ENCODE measurements at places on chromosomes 5 and 9.

GRCh38 chr5:14382640-14383039 is 199.0 kb upstream of the OTULINL start:
- DNase-seq = no peak

- no peak for DNase-seq
Observed at GRCh38 chr5:52983731-52984636, 5.2 kb upstream of the ITGA2 start.

DNA sequence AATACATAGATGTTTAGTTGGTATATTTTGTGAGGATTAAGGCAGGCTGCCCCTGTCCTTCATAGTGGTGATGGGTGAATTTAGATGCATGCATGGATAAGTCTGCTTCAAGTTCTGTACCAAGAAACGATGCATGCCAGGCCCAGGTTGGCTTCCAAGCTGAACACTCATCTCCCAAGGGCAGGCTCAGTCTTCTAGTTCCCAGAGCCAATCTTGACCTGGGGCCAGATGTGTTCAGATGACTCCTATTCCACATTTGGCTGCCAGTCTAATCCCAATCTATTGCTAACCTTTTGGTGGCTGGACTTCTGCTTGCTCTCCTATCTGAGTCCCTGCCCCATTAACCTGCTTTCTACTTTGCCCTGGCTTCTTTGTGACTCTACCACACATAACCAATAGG is 18.5 kb upstream of the SNAPC3 start:
- no peak for DNase-seq

GRCh38 chr5:175642998-175643397 is 14.9 kb upstream of the HRH2 start:
- DNase-seq = no peak

- no peak for DNase-seq
Observed at GRCh38 chr5:72388646-72389045, 68.5 kb downstream of the PTCD2 start.

- no peak for DNase-seq
Observed at GRCh38 chr5:17189381-17190036, 27.9 kb upstream of the BASP1 start.

- no peak for DNase-seq
Observed at GRCh38 chr9:95516734-95517558, at the start of gene PTCH1. TSS of gene PTCH1 (minus strand) at chr9:95516971.

- DNase-seq = no peak
Observed at GRCh38 chr9:77961541-77961940, 70.1 kb downstream of the GNAQ start.

GRCh38 chr9:82512728-82513127 is 524.2 kb downstream of the SPATA31D1 start:
- DNase-seq = no peak

DNA sequence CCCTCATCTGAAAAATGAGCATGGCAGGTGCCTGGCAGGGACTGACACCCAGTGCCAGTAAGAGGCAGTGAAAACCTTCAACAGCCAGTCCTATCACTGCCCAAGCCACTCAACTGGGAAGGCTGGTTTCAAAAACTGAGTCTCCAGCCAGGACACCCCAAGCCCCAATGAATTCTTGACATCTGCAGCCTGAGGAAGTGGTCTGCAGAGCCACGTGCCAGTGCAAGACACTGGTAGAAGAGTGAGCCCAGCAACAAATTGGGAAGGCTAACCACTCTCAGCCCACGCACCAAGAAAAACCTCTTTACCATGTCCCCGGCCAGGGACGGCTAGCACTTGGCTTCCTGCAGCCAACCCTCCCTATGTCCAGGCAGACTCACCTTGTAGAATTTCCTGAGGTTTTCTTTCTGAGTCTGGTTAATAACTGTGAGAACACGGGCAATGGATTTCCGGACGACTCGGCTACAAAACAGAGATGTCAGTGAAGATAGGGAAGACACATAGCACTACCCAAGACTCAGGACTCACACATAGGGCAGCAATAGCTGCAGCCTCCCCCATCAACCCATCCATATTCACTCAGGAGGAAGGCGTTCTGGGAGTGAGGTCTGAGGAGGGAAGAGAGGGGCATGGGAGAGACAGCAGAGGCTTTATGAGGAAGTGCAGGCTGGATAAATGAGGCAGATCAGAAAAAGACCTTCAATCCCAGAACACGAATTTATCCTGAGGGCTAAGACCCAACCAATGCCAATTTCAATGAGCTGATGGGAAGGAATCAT is 1.8 kb downstream of the RPL35 start:
- DNase-seq = no peak

- peak; percentile 86 for DNase-seq
Observed at GRCh38 chr5:38509185-38509584, 47.3 kb downstream of the LIFR start.

- no peak for DNase-seq
Observed at GRCh38 chr5:64685866-64686265, 4.4 kb upstream of the SHISAL2B start.

DNA sequence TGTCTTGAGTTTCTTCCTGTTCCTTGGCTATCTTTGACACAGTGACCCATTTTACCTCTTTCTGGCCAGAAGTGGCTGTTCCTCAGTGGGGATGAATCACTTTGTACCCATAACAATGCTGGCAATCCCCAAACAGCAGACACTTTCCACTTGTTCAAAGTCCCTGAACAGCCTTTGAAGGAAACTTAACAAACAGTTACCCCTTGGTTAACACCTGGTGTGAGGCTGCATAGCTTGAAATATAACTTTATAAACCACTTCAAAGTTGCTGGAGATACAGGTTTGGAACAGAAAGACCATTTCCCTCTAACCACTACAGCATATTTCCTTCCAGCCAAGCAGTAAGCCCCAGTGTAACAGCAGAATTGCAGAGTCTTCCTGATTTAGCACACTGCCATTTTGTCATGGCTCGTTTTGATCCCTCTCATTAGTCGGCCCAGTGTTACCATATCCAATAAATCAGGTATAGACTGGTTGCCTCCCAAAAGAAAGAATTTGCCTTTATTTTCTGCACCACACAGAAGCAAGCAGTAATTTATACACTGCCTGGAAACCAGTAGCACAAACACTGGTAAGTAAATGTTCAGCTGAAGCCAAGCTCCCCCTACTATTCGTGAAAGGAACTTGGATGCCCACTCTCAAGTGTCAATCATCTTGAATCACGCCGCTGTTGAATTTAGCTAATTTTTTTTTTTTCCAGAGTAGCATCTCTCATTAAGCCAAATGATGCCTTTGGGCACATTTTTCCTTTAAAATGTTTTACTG is 225.9 kb downstream of the PIK3R1 start:
- no peak for DNase-seq

GRCh38 chr9:135046739-135047350 is 40.6 kb upstream of the OLFM1 start:
- DNase-seq = no peak

GRCh38 chr5:108353087-108353486 is 28.8 kb downstream of the FBXL17 start:
- no peak for DNase-seq
